ENCODE measurements at places on chromosomes 3 and 15.

DNA sequence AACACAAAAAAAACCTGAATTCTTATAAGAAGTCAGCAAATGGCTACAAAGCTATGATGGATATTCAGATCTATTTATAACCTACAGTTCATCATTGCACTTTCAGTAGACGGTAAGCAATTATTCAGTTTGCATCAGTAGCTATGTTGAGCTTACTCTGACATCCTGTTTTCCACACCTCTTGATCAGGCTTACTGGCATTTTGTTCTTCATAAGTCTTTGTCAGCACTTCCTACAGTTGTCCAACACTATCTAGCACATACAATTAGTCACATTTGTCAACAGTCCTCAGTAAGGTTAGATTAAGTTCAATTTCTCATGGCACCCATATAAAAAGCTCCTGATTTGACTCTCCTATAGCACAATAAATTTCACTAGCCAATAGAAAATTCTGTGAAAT lies 71.2 kb upstream of the ST3GAL6 start:
- no peak for DNase-seq

DNA sequence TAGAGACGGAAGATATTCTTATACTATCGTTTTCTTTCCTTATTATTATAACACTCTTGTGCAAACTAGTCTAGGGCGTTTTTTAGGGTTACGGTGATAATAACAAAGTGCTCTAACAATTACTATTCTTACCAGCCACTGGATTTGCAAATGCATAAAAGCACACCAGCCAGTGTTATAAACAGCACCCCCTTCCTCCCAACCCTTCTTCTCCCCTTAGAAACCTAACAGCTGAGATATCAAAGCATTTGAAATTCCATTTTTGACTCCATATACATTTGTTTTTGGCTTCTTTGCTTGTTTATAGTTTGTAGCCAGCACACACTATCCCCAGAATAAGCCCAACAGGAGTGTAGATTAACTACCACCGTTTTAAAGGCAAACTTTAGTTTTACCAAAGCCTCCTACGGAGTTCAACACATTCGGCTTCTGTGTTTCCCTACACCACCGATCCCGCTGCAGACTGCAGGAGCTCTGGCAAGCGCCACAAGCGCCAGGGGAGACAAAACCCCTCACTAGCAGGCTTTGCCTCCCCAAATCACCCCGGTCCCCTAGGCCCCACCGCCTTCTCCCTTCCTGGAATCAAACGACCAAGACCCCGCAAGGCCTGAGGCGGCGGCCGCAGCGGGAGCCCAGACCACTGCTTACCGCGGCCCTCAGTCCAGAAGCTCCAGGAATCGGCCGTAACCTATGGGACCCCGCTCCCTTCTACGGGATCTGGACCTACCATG lies 461 bp downstream of the COPB2 start:
- no peak for DNase-seq

DNA sequence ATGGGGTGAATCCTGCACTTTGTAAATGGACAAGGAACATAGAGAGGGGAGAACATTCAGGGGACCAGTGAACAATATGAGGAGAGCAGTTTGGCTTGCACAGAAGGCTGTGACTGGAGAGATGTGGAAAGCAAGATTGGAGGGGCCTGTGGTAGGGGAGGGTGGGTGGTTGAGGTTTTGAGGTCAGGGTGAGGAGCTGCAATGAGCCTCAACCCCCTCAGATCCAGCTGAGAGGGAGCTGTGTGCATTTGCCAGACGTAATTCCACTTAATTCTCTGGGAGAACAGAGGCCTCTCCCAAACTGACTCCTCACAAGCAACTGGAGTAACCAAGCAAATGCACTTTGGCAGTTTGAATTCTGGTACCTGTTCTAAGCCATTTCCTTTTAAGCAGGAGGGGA lies 253.1 kb upstream of the TRIM42 start:
- DNase-seq = peak; percentile 30

GRCh38 chr3:65830948-65831732 lies 207.6 kb downstream of the MAGI1 start:
- no peak for DNase-seq

GRCh38 chr15:40435710-40436089 lies 5.1 kb upstream of the BAHD1 start:
- no peak for DNase-seq

GRCh38 chr3:49025005-49025792 lies 3.3 kb downstream of the NDUFAF3 start:
- DNase-seq = no peak

DNA sequence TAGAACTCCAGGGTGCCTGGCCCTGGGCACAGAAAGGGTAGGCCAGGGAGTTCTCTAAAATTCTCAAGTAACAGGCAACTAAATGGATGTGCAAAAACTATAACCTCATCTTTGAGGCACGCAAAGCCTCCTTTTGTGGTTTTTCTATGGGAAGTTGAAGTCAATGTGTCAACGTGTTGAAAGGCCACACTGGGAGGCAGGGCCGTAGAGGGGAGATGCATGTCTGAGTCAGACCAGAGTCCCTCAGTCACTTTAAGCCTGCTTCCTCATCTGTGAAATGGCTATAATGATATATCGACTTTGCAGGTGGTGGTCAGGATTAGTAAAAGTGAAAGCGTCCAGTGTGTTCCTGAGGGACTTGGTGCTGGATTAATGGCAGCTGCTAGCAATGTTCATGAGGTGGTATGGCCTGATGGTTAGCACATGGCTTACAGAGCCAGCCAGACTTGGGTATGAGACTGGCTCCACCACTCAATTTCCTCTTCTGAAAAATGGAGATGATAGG lies 17.0 kb downstream of the TGM5 start:
- no peak for DNase-seq

- no peak for DNase-seq
These were observed 32.1 kb downstream of the SEC62 start for GRCh38 chr3:169998668-169999131.

- DNase-seq = no peak
These were observed 10.2 kb upstream of the HERC1 start for GRCh38 chr15:63843901-63844317.

DNA sequence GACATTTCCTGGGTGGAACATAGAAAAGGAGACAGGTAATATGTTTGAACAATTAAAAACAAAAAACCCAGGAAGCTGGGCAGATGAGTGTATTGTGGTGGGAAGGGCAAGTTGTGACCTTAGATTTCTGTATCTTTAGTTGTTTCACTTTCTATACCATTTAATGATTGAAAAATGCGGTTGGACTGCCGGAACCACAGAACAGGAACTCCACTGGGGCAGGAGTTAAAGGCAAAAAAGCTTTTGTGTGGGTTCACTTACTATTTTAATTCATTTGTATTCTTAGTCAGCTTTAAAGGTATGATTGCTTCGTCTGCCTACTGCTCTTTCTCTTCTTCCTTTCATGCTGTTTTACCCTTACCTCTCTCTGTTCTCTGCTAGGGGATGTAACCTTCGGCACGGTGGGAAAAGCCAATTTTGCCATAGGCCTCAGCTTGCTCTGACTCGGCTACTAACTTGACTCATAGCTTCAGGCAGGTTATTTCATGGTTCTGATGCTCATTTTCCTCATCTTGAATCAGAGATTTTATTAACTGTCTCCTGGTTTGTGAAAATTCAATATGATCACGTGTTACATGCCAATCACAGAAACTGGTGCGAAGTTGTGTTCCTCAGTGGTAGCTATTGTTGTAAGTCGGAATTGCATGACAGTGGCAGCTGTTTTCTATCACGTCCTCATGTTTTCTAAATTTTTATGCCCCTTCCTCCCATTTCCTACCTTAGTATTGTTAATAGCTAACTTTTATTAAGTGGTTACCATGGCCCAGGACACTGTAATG lies 1.6 kb upstream of the MCTP2 start:
- DNase-seq = no peak

- no peak for DNase-seq
These were observed 23.1 kb downstream of the FGD5 start for GRCh38 chr3:14841836-14842235.

DNA sequence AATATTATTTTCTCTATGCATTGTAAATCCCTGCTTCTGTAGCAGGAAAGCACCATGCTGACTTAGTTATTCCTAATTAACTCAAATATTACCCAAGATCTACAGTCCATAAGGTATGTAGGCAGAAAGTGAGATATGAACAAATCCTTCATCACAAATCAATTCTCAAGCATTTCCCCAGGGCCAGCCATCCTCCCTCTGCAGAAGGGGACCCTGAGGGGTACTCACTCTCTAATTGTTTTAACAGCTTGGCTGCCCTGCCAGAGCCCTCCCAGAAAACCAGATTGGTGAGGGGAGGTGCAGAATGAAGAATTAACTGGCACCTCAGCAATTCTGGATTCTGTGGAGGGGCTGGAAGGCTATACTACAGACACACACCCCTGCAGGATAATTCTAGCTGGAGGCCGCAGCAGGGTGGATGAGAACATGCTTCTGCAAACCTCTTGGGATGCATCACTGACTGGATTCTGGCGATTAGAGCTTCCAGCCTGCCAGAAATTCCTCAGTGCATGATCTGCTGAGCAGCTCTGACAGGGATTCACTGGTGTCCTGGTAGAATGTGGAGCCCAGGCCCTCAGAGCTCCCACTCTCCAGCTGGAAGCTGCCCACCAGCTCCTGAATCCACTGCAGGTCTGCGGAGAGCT lies 88.6 kb upstream of the HERC1 start:
- DNase-seq = no peak

DNA sequence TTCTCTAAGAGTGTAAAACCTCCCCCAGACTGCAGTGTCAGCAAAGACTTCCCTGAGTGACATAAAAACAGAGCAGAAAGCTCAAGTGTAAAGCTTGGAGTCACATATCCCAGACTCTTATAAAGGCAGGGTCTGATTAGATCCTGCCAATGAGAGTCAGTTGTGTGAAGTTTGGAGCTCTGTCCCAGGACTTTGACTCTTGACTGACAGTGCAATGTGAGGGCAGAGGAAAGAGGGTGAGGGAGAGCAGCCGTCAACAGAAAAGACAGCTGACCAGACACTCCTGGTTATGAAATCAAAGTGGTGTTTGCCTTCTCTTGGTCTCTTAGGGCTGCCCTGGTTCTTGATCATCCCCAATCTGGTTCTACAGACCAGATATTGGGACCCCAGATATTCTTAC lies 393.2 kb downstream of the ERC2 start:
- no peak for DNase-seq

- no peak for DNase-seq
These were observed 220.2 kb upstream of the COL8A1 start for GRCh38 chr3:99418209-99418635.

DNA sequence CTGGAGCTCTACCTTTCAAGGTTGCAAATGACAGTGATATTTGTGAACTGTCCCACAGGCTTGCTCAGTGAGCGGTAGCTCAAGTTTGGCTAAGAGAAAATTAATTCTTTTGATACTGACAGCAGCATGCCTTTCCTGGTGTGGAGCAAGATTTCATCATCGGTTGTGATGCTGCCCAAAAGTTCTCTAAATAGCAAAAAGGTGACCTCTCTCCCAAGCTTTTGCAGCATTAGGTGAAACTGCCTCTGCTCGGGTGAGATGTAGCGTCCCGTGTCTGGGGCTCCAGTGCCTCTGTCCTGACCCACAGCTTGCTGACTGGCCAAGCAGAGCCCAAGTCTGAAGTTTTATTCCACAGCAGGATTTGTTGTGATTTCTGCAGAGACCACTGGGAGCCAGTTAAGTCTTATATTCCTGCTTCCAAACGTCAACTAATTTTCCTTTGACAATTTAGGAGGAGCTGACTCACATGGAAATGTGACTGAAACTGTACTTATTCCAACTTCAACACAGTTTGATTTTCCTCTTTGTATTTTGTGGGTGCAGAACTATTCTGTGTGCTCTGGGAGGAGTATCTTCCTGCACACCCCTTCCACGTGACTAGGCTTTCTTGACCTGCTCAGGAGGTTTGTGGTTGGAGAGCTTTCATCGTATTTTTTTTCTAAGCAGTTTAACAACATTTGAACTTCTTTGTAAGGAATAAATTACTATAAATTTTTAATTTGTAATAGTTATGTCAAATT lies 5.9 kb downstream of the SYNM start:
- DNase-seq = no peak

GRCh38 chr3:81497572-81498251 lies 263.7 kb downstream of the GBE1 start:
- DNase-seq = no peak

- DNase-seq = no peak
These were observed 199.8 kb downstream of the WDR72 start for GRCh38 chr15:53559364-53560277.

DNA sequence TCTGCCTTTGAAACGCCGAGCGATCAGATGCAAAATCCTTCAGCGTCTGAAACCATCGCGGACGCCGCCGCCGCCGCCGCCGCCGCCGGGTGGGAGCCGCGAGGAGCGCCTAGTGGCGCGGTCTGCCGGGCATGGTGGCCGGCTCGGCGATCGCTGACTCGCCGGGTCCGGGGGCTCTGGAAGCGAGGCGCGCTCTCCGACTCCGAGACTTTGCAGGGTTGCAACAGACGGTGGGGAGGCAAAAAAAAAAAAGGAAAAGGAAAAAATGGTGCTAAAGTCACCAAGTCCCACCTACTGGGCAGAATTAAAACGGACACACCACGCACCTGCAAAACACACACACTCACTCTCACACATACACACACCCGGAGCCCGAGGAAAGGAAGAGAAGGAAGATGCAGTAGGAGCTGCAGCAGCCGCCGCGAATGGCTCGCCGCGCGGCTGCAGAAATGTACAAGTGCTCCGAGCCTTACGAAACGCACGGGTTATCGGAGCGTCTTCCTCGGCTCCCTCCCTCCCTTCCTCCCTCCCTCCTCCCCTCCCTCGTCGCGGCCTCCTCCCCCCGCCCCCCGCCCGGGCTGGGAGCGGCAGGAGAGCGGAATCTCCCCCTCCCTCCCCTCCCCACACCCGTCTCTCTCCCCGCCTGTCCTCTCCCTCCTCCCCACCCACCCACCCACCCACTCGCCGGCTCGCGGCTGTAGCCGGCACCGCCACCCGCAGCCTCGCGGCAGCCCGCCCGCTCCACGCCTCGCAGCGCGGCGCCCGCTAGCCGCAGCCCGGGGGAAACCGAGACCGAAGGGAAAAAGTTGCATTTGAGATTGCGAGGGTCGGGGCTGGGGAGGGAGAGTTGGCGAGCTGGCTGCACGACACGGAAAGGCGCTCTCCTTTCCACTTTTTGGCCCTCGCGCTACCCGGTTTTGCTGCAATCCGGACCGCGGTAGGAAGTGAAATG lies at the start of gene NTRK3:
NTRK3 (minus strand) TSS at position 461 of the 952 bp plus-strand sequence. CDS start 586 bp downstream, outside the sequence.
- no peak for DNase-seq

Measured in right atrium auricular region (tissue), 2 donors.